ENCODE measurements at places on chromosomes 16 and 17.

DNA sequence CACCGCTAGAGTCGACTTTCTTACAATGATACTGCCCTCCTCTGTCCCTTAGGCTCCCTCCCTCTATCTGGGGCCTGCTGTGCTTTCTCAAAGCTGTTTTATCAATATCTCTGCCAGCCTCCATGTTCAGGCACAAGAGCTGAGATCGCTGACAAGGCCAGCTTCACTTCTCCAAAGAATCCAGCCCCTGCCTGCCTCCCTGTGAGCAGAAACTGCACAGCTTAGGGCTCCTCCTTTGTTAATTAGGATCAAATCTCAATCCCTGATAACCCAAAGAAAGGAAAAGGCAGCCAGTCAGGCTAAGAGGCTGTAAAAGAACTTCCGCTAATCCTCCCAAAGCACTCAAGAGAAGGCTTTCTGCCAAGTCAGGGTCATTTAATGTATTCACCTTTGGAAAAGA, 616.0 kb upstream of the CDH11 start:
- no peak for DNase-seq

DNA sequence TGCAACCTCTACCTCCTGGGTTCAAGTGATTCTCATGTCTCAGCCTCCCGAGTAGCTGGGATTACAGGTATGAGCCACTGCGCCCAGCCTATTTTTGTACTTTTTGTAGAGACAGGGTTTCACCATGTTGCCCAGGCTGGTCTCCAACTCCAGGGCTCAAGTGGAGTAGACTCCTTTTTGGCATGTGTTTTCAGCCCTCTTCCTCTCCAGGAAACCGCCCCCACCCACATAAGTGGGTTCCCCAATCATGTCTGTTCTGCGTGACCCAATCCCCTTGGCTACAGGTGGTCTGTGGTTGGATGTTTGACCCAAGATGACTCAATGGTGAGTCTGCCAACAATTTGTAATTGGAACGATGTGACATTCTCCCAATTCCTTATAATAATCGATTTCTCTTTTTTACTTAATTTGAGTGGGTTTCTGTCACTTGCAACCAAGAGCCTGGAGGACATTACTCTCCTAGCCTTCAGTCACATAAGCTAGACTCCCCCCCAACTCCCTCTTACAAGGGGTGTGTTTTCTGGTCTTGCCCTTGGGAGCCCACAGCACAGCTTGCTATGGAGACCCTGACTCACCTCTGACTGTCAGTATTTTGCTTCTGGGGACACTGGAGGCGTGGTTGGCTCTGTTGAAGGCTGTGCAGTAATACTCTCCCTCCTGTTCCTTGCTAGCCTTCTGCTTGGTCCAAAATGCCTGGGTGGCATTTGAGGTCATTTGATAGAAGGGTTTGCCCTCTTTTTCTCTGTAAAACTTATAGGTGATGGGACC, 34.9 kb downstream of the PECAM1 start:
- no peak for DNase-seq

- no peak for DNase-seq
Measured at GRCh38 chr16:426115-426905, 861 bp downstream of the RAB11FIP3 start.

DNA sequence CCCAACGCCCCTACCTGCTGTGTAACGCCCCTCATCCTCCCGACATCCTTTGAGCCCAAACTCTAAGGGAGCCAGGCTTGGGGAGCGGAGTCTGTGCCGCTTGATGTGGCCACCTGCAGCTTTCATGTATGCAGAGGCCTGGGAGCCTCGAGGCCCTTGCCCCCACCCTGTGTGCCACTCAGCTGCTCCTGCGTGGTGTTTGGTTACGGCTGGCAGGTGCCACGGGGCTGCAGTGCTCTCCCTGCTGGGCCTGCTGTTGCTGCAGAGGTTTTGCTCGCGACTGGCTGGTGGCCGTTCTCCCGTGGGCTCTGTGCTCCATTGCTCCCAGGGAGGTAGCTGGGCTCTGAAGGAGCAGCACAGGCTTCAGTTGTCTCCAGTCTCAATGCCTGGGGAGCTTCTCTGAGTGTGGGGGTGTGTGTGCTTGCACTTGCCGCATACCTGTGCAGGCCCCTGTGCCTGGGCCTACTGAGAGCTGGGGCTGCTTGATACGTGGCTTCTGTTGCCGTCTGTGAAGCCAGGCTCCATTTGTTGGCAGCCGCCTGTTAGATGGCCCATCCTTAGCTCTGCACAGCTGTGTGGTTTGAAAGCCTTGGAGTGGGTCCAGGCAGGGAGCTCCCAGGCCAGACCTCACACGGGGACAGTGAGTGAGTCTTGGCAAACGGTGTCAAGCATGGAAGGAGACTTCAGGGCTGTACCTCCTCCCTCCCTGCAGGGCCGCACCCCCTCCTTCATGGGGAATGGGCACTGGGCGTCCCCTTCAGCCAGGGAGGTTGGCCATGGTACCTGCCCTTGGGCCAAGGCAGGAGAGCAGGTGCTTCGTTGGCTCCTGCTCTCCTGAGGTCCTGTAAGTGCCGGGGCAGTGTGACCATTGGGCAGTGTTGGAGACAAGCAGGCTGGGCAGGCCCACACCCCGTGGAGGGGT, 47.2 kb downstream of the PDPK1 start:
- no peak for DNase-seq

GRCh38 chr16:84863481-84863814, 43.7 kb downstream of the CRISPLD2 start:
- DNase-seq = no peak

DNA sequence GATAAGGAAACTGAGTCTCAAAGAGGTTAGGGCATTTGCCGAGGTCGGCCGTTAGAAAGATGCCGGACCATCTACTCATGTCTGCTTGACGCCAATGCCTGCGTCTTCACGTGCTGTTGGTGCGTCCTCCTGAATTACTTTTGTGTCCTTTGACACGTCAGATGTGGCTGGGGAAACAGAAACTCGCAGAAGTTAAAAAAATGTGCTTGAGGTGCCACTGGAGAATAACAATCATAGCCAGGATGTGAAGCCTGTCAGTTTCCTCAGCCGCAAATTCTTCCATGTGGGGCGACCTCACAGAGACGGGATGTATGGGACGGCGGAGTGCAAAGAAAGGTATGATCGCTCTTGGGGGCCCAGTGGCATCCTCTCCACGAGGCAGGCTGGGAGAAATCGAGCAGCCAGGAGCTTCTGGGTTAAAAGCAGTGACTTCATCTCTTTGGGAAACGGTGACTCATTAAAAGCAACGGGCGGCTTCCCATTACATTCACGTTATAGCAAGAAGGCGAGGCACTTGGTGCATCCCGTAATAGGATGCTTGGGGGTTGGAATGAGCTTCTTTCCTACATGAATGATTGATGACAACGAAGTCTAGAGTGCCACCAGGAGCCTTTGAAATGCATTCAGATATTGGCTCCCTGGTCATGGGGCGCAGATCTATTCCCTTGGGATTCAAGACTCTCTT, 67.8 kb downstream of the BMERB1 start:
- DNase-seq = no peak

GRCh38 chr16:49926941-49927340, 71.0 kb upstream of the ZNF423 start:
- no peak for DNase-seq

DNA sequence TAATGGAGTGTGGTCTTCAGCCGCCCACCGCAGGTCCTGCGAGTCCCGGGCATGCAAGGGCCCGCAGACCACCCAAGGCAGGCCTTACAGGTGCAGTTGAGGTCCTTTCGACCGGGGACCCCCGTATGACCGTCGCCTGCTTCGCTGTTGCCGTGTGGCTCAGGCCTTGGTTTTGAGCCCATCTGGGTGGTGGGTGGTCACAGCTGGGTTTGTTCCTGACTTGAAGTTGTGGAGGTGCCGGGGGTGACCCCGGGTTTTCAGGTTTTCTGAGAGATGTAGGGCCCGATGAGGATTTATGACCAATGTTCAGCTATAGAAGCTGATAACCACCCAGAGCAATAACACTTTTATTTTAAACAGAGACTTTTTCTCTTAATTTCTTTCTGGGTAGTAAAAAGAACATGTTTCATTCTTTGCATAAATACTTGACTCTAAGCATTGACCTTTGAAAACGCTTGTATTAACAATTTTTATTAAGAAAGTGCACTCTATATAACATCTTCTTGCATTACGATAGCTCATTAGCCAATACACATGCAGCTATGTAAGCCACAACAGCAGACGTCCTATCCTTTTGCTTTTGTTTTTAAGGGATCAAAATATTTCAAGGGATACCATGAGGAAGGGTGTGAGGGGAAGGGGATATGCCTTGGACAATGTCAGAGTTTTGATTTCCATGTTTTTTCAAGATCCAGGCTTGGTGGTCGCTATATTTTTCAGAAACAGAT, 1.9 kb downstream of the FOXL1 start:
- DNase-seq = no peak

- no peak for DNase-seq
Measured at GRCh38 chr16:78225919-78226318, 126.5 kb downstream of the WWOX start.

- DNase-seq = no peak
Measured at GRCh38 chr17:67489273-67489672, 112.2 kb downstream of the PITPNC1 start.

GRCh38 chr16:5918567-5919130, 821.1 kb upstream of the EEF2KMT start:
- no peak for DNase-seq

DNA sequence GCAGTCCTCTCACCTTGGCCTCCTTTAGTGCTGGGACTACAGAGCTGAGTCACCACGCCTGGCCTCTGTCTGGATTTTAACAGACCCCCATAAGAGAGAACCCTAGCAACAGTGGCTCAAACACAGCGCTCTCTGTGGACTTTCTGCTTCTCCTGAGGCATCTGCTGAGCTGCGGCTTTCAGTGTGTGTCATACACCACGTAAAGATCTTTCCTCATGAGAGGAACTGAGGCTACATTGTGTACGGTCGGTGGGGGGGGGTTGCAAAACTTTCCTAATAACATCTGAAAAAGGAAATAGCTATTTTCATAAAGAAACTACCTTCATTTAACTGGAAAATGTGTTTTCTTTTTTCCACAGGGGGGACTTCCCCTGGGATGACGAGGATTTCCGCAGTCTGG, 32.9 kb downstream of the DEF8 start:
- DNase-seq = no peak

DNA sequence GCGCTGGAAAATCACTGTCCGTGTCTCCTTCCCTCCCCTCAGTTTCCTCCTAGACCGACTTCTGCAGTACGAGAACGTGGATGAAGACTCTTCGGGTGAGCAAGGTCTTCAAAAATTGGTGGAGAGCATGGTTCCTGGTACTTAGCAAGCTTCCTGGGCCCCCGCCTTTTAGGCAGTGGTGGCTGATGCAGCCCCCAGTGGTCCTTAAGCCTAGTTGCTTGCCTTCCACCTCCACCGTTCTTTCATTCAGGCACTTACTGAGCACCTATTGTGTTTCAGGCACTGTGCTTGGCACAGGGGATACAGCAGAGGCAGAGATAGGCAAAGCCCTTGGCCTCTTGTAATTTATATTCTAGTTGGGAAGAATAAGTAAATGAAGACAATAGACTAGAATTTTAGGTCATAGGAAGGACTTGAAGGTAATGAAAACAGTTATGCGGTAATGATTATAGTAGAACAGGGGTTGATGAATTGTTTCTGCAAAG, 767 bp downstream of the INO80E start:
- DNase-seq = no peak

GRCh38 chr17:51375771-51376170, 115.4 kb downstream of the UTP18 start:
- no peak for DNase-seq

DNA sequence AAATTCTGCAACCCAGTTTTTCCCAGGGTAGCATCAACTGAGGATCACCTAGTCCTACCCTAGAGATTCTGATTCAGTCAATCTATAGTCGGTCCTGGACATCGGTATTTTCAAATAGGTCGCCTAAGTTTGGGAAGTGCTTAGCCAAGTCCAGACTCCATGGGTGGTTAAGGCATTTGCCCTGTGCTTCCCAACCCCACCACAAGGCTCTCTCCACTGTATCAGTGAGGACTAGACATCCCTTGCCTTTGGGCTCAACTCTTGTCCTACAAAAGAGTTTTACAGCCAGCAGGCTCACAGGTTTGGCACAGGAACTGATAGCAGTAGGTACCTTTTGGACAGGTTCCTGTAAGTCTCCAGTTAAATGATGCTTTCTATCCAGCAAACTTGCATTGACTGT, 13.8 kb downstream of the HYDIN start:
- no peak for DNase-seq

GRCh38 chr17:1256699-1257098, 13.5 kb upstream of the BHLHA9 start:
- no peak for DNase-seq

DNA sequence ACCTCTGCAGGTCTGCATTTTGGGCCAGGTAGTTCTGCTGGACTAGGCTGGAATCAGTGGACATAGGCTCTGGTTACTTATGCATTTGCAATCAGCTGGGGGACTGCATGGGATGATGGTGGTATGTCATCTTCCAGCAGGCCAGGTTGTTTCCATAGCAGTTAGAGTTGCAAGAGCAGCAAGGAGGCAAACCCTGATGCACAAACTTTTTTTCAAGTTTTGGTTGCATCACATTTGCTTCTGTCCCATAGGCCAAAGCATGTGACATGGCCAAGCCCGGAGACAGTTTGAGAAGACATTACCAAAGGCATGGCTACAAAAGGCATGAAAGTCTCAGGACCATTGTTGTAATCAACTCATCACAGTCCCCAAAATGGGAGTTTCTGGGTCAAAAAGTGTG, 58.2 kb downstream of the PRKCB start:
- DNase-seq = no peak

DNA sequence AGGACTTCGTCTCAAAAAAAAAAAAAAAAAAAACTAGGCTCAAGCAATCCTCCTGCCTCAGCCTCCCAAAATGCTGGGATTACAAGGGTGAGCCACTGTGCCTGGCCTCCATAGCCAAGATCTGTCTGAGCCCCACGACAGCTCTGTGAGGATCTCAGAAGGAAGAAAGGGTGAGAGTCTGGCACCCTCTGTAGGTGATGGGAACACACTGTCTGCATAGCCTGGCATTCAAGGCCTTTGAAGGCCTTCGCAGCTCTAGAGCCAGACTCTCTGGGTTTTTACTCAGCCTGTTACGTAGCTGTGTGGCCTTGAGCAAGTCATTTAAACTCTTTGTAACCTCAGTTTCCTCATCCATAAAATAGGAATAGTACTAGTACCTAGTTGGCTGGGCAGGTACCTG, 6.3 kb upstream of the XPO6 start:
- DNase-seq = peak; percentile 48

- DNase-seq = peak; percentile 90
Measured at GRCh38 chr17:8189711-8190477, at the start of gene BORCS6. BORCS6 (minus strand) TSS chr17:8190180; CDS start chr17:8190140, 40 bp downstream.

DNA sequence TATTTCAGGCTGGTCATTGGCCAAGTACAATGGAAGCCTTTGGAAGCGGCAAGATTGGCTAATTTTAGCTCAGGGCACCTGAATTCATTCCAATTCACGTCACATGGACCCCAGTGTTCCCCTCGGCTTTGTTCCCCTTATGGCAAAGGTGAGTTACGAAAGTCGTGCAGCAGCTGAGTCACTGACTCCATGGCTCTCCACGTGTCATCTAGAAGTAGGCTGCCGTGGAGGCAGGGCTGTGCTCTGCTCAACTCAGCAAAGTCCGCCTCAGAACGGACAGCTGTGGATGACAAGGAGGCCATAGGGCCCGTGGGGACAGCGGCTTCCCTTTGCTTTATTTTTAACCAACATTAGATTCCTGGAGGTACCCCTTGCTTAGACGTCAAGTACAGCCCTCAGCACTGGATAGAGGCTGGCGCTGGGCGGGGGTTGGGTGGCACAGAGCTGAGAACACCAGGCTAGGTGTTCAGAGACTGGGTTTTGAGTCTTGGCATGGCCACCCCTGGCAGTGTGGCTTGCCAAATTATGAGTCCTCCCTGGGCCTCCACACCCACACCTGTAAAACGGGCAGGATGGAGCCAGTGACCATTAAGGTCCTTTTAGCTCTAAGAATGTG, 23.6 kb downstream of the ADAD2 start:
- no peak for DNase-seq

- DNase-seq = no peak
Measured at GRCh38 chr16:29987371-29988085, 7.9 kb downstream of the HIRIP3 start.

All from CD4-positive, alpha-beta T cell (primary cell).